ENCODE measurements at places on chromosomes 2 and 18. TPM values are rescaled to one million over a fixed set of nuclear protein-coding genes. Genes with fewer than 3 reads are reported as not detected.

DNA sequence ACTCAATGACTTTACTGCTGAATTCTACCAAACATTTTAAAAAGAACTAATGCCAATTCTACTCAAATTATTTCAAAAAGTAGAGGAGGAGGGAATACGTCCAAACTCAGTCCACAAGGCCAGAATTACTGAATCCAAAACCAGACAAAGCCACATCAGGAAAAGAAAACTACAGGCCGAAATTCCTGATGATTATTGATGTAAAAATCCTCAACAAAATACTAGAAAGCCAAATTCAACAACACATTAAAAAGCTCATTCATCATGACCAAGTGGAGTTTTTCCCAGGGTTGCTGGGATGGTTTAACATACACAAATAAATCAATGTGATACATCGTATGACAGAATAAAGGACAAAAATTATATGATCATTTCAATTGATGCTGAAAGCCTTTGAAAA is 103.9 kb upstream of the UBE2E3 start:
- no peak overlapping the region for H3K4me3 ChIP-seq
- peaks cover 4% of the 10 kb centered on the region for H3K4me1 ChIP-seq
- no peak overlapping the region for H3K27ac ChIP-seq
- peaks cover 5% of the 10 kb centered on the region for H3K36me3 ChIP-seq
- no peaks in the 10 kb centered on the region for H3K27me3 ChIP-seq

GRCh38 chr18:77099485-77100370 is 32.9 kb downstream of the MBP start:
- no peak for DNase-seq
- H3K4me3 ChIP-seq: no peak overlapping the region
- H3K4me1 ChIP-seq: peaks cover 86% of the 10 kb centered on the region
- no peaks in the 10 kb centered on the region for H3K27me3 ChIP-seq
- H3K27ac ChIP-seq: peak overlapping the region; percentile 27

GRCh38 chr2:105997711-105998110 is 196.4 kb downstream of the UXS1 start:
- H3K27ac ChIP-seq: no peak overlapping the region
- H3K36me3 ChIP-seq: peaks cover 12% of the 10 kb centered on the region
- peaks cover 7% of the 10 kb centered on the region for H3K4me1 ChIP-seq

DNA sequence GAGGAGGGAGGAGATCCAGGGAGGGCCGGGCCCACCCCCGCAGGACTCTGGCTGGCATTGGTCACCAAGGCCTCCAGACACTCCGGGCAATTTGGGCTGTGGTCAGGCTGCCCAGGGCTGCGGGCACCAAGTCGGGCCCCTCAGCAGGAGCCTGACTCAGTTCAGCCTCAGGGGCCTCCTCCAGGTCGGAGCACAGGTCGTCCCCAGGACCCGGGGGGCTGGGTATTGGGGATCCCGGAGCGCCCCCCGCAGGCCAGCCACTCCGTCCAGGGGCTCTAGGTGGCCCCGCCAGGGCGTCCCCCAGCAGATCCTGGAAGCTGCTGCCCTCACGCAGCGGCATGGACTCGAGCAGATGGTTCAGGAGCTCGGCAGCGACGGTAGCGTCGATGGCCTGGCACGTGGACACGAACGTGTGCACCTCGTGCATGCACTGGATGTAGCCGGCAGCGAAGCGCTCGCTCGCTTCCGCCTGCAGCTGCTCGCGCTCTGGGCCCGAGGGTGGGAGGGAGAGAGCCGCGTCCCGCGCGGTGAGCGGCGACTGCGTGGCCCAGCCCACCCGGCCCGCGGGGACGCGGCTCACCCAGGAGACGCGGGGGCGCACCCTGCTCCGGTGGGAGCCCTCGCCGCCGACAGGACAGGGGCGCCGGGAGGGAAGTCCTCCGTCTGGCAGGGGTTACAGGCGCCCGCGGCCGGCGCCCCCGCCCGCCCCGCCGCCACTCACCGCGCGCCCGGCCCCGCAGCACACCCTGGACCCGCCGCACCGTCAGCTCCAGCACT is 884 bp downstream of the HES6 start:
- peak overlapping the region; percentile 47 for H3K4me3 ChIP-seq
- H3K27ac ChIP-seq: no peak overlapping the region
- H3K4me1 ChIP-seq: peaks cover 17% of the 10 kb centered on the region
- H3K27me3 ChIP-seq: no peaks in the 10 kb centered on the region
- peak; percentile 81 for DNase-seq

DNA sequence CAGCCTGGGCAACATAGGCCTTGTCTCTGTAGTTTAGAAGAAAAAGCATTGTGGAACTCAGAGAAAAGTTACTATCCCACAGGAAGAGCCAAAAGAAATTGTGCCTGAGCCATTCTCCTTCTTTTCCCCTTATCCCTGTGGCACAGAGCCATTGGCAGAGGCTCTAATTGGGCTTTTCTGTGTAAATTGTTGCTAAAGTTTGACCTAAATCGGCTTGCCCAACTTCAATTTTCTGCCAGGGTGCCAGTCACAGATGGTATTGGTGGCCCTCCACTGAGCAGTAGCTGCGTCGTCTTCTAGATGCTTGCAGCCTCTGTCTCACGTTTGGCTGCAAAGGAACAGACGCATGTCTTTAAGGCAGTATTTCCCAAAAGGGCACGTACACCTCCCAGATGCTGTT is 30.3 kb downstream of the ZNF532 start:
- no peak for DNase-seq
- H3K27me3 ChIP-seq: no peaks in the 10 kb centered on the region
- no peak overlapping the region for H3K4me3 ChIP-seq
- H3K36me3 ChIP-seq: peaks cover 15% of the 10 kb centered on the region
- peak overlapping the region; percentile 69 for H3K27ac ChIP-seq

- DNase-seq: peak; percentile 51
- H3K4me1 ChIP-seq: peaks cover 4% of the 10 kb centered on the region
- H3K27ac ChIP-seq: no peak overlapping the region
- H3K4me3 ChIP-seq: no peak overlapping the region
- peaks cover 14% of the 10 kb centered on the region for H3K27me3 ChIP-seq
Observed at GRCh38 chr2:10962004-10962403, 50.3 kb downstream of the KCNF1 start.

GRCh38 chr2:227292314-227292713 is 32.7 kb upstream of the MFF start:
- H3K4me1 ChIP-seq: no peaks in the 10 kb centered on the region
- H3K27ac ChIP-seq: no peak overlapping the region
- H3K4me3 ChIP-seq: no peak overlapping the region
- no peak for DNase-seq
- no peaks in the 10 kb centered on the region for H3K27me3 ChIP-seq

- H3K4me3 ChIP-seq: no peak overlapping the region
- peak; percentile 77 for DNase-seq
- peaks cover 59% of the 10 kb centered on the region for H3K4me1 ChIP-seq
- no peaks in the 10 kb centered on the region for H3K27me3 ChIP-seq
- peak overlapping the region; percentile 87 for H3K27ac ChIP-seq
- no peaks in the 10 kb centered on the region for H3K36me3 ChIP-seq
Observed at GRCh38 chr2:20584399-20585358, 66.2 kb downstream of the HS1BP3 start.

GRCh38 chr18:75211002-75211621 is 515 bp downstream of the TSHZ1 start:
- no peak for DNase-seq
- peaks cover 2% of the 10 kb centered on the region for H3K36me3 ChIP-seq
- peaks cover 10% of the 10 kb centered on the region for H3K27me3 ChIP-seq

GRCh38 chr18:11553098-11553940 is 56.1 kb upstream of the SLC35G4 start:
- H3K27me3 ChIP-seq: peaks cover 2% of the 10 kb centered on the region
- no peaks in the 10 kb centered on the region for H3K36me3 ChIP-seq
- H3K27ac ChIP-seq: no peak overlapping the region
- no peak for DNase-seq
- H3K4me3 ChIP-seq: no peak overlapping the region
- peaks cover 2% of the 10 kb centered on the region for H3K4me1 ChIP-seq

DNA sequence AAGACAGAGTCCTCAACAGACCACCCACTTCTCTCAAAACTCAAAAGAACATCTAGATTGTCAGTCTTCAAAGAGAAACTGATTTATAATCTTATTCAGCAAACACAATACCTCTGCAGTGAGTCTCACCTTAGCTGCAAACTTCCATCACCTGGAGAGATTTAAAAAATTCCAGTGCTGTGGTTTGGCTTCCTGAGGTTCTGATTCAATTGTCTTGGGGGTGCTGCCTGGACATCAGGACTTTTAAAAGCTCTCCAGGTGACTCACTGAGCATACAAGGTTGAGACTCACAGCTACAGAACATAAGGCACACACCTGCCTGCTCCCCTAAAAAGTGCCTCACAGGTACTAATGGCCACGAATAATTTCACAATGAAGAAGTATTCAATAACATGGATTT is 40.3 kb downstream of the RNF152 start:
- H3K27me3 ChIP-seq: no peaks in the 10 kb centered on the region
- peaks cover 91% of the 10 kb centered on the region for H3K4me1 ChIP-seq
- peak overlapping the region; percentile 88 for H3K27ac ChIP-seq
- DNase-seq: no peak
- H3K4me3 ChIP-seq: no peak overlapping the region

- H3K27ac ChIP-seq: no peak overlapping the region
- no peaks in the 10 kb centered on the region for H3K36me3 ChIP-seq
- no peak overlapping the region for H3K4me3 ChIP-seq
- no peak for DNase-seq
Observed at GRCh38 chr2:60213865-60214625, 339.4 kb downstream of the BCL11A start.

GRCh38 chr2:216878072-216878471 is 18.2 kb upstream of the TNP1 start:
- peaks cover 2% of the 10 kb centered on the region for H3K36me3 ChIP-seq
- DNase-seq: no peak
- H3K4me3 ChIP-seq: no peak overlapping the region
- peaks cover 16% of the 10 kb centered on the region for H3K4me1 ChIP-seq

GRCh38 chr2:74696829-74697228 is 42.8 kb downstream of the SEMA4F start:
- peaks cover 16% of the 10 kb centered on the region for H3K27me3 ChIP-seq
- no peaks in the 10 kb centered on the region for H3K36me3 ChIP-seq
- no peak overlapping the region for H3K27ac ChIP-seq
- peaks cover 3% of the 10 kb centered on the region for H3K4me1 ChIP-seq

DNA sequence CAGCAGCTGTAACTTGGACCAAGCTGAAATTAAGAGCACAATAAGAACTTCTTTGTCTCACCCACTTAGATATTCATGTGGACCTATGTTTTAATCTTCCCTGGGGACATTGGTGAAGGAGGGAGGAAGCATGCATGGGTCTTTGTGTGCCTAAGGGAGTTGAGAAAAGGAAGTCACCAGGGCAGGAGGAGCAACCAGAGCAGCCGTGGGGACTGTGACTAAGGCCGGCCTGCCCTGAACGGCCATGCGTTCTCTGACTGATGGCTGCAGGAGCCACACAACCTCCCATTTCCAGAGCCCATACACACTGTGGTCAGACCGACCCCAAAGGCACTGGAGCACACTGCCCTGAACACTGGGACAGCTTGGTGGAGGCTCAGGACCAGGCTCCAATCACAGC is 43.7 kb upstream of the SLC35G4 start:
- no peaks in the 10 kb centered on the region for H3K36me3 ChIP-seq
- no peak overlapping the region for H3K27ac ChIP-seq
- no peaks in the 10 kb centered on the region for H3K4me1 ChIP-seq
- peaks cover 2% of the 10 kb centered on the region for H3K27me3 ChIP-seq

- no peak overlapping the region for H3K27ac ChIP-seq
- H3K36me3 ChIP-seq: no peaks in the 10 kb centered on the region
- no peak for DNase-seq
- H3K4me1 ChIP-seq: no peaks in the 10 kb centered on the region
- no peaks in the 10 kb centered on the region for H3K27me3 ChIP-seq
Observed at GRCh38 chr18:1805521-1805920, 765.8 kb downstream of the METTL4 start.

GRCh38 chr2:102070058-102070642 is 72.4 kb upstream of the IL1R1 start:
- peaks cover 36% of the 10 kb centered on the region for H3K4me1 ChIP-seq
- H3K4me3 ChIP-seq: no peak overlapping the region
- peak overlapping the region; percentile 27 for H3K27ac ChIP-seq
- no peak for DNase-seq

- peaks cover 23% of the 10 kb centered on the region for H3K4me1 ChIP-seq
- DNase-seq: no peak
- H3K27ac ChIP-seq: no peak overlapping the region
- H3K4me3 ChIP-seq: no peak overlapping the region
Observed at GRCh38 chr2:224958462-224958857, 83.8 kb downstream of the DOCK10 start.

GRCh38 chr18:50091509-50092244 is 103.3 kb downstream of the MYO5B start:
- H3K27ac ChIP-seq: peak overlapping the region; percentile 78
- no peak overlapping the region for H3K4me3 ChIP-seq
- peaks cover 16% of the 10 kb centered on the region for H3K27me3 ChIP-seq
- DNase-seq: no peak

- peaks cover 22% of the 10 kb centered on the region for H3K4me1 ChIP-seq
- H3K27me3 ChIP-seq: no peaks in the 10 kb centered on the region
Observed at GRCh38 chr2:237118025-237118424, 32.3 kb downstream of the COPS8 start.

DNA sequence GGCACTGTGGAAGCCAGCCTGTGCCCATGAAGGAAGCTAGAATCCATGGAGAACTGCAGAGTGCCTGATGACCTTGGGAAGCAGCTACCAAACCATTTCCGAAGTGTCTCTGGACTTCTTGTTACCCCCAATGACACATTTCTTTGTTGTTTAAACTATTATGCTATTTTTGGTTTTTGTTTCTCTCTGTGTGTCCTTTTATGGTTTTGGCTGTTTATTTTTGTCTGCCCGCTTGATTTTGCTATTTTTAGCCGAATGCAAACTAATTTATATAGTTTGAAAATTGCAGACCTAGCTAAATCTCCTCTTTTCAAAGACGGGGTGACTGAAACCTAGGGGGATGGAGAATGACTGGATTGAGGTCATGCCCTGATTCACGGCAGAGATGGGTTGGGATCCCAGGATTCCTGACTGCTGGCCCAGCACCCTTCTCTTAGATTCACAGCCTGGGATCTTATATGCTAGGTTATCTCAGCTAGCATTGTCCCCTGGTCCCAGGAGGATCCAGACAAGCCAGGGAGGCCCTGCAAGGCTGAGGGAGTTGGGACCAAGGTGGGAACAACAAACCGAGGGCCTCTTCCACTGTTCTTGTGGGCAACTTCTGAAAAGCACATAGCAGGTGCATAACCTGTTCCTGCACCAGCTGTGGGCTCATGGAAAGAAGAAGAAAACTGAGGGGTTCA is 116.3 kb upstream of the HAAO start:
- H3K4me1 ChIP-seq: peaks cover 48% of the 10 kb centered on the region
- H3K36me3 ChIP-seq: no peaks in the 10 kb centered on the region
- H3K27ac ChIP-seq: peak overlapping the region; percentile 8
- no peak overlapping the region for H3K4me3 ChIP-seq
- no peaks in the 10 kb centered on the region for H3K27me3 ChIP-seq

Gene IL36G
- total RNA-seq: not detected

Gene ZNF396
- total RNA-seq: 1.4 TPM

Gene CRYBA2
- not detected for total RNA-seq

Gene FRZB
- total RNA-seq: 13.8 TPM

Gene CRYGD
- not detected for total RNA-seq

Gene CNDP1
- total RNA-seq: 0.22 TPM

Gene UNC80
- not detected for total RNA-seq

Gene PELI1
- 24.4 TPM for total RNA-seq

Gene CLEC4F
- not detected for total RNA-seq

Gene AQP12A
- not detected for total RNA-seq

Gene CPLX4
- not detected for total RNA-seq

Gene CFC1
- total RNA-seq: not detected

Gene BOK
- 28.5 TPM for total RNA-seq

Gene OTX1
- not detected for total RNA-seq

Gene ANKAR
- 6.4 TPM for total RNA-seq

All from chondrocyte (in vitro differentiated cells).